T-helper 22 cell (primary cell): ENCODE measurements at places on chromosomes 1 and 21.

DNA sequence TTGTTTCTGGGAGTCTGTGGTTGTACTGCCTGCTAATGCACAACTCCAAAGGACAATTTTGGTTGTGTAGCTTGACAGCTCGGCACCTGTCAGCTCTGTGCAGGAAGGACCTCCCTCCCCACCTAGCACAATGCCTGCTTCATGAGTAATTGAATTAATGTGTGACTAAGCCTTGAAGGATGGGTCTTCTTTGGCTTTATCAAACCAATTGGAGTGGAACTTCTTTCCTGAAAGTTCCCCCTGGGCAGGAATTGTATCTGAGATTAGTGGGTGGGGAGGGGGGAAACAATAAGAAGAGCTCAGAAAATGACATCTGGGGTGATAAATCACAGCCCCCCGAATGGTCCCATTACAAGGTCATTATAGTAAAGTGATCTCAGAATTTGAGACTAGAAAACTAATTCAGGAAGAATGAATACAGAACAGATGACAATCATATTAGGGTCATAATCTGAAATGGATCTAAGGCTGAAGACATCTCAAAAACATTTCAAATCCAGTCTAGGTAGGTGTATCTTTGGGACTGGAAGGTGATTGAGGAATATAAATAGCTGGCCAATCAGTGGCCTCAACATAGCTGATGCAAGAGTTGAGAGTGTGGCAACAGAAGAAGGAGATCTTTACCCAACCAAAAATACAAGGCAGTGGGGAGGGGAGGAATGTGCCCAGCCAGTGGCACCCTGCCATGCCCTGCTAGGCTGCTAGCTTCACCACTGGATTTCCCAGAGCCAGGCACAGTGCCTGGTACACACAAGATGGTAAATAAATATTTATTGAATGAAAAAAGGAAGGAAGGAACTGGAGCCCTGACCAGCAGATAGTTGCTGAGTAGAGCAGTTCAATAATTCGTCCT is 10.1 kb upstream of the SESN2 start:
- DNase-seq = no peak

DNA sequence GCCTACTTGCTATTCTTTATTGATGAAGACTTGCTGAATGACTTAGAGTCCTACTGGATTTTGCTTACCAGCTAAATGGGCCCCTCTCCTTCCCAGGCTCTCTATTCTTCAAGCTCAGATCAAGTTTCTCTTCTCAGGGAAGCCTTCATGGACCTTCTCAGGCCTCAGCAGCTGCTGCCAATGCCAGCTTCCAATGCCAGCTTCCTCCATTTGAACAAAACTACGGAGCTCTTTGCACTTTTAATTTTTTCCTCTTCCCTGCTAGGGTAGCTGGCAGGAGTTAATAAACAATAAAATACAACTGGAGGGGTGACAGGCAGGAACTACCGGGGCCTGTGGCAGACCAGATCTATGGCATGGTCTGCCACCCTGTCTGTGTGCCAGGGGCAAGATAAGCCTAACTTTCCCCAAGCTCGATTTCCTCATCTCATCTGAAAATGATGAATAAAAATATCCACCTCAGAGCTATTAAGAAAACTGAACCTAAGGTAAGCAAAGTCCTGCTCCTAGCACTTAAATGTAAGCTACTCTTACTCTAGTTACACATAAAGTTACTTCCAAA is 995 bp upstream of the IPO13 start:
- DNase-seq = no peak

GRCh38 chr21:42779431-42779861 is 99.9 kb downstream of the WDR4 start:
- no peak for DNase-seq

DNA sequence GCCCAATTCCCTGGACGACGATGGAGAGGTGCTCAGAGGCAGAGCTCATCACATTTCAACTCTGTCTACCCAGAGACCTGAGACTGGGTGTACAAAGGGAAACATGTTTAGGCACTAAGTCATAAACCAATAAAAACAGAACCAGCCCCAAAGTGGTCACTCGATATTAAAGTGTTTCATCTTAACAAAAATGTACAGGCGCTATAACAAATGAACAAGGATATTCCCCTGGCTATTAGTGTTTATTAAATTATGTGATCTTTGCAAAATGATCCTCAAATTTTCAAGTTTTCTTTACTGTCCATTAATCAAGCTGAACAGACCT is 43.6 kb downstream of the NPHP4 start:
- no peak for DNase-seq

- DNase-seq = no peak
Measured at GRCh38 chr1:208231881-208232661, 12.1 kb downstream of the PLXNA2 start.

DNA sequence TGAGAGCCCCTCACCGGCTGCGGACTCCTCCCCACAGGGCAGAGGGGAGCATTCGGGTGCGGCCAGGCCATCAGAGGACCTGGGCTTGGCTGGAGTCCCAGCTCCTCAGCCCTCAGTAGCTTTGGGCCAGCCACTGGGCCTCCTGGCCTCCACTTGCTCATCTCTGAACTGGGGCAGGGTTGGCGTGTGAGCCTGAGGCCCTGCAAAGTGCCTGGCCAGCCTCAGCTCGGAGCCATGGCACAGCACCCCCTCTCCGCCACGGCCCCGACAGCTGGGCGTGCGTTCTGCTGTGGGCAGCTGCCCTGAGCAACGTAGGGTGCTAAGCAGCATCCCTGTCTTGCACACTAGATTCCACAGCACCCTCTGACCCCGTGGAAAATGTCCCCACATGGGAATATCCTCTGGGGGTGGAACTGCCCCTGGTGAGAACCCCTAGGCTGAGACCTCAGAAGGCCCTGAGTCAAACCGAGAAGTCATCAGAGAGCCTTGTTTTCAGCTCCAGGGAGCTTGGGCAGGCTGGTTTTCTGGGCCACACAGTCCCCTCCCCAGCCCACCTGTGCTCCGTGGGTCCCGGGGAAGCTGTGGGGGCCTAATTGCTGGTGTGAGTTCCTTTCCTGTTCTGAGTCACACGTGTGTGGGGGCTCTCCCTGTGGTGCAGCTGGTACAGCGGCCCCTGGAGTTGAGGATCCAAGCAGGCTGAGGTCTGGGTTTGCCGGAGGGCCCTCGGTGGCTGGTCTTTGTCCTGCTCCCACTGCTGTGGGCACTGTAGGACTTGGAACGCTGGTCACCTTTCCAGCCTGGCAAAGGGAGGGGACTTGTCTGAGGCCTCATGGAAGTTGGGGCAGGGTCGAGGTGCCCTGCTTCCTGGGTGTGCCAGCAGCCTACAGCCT is 24.5 kb downstream of the TP73 start:
- no peak for DNase-seq

GRCh38 chr1:63797056-63797726 is 23.4 kb downstream of the ROR1 start:
- DNase-seq = no peak
